ENCODE measurements at places on chromosomes 7 and 10. TPM values are rescaled to one million over a fixed set of nuclear protein-coding genes. Genes with fewer than 3 reads are reported as not detected.

- no peak for DNase-seq
Measured at GRCh38 chr7:108327353-108327752, 128.9 kb downstream of the NRCAM start.

DNA sequence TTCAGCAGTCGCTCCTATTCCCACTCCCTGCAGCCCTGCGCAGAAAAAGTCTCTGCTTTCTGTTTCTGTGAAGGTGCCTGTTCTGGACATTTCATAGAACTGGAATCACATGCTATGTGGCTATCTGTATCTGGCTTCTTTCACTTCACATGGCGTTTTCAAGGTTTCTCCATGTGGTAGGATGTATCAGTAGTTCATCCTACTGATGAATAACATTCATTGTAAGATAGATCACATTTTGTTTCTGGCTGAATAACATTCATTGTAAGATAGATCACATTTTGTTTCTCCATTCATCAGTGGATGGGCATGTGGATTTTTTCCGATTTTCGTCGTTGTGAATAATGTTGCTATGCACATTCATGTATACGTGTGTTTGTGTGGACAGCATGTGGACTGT lies 44.5 kb downstream of the HSPA12A start:
- DNase-seq, result no peak

- peak; percentile 86 for DNase-seq
Measured at GRCh38 chr10:17453373-17454091, 863 bp downstream of the ST8SIA6 start.

DNA sequence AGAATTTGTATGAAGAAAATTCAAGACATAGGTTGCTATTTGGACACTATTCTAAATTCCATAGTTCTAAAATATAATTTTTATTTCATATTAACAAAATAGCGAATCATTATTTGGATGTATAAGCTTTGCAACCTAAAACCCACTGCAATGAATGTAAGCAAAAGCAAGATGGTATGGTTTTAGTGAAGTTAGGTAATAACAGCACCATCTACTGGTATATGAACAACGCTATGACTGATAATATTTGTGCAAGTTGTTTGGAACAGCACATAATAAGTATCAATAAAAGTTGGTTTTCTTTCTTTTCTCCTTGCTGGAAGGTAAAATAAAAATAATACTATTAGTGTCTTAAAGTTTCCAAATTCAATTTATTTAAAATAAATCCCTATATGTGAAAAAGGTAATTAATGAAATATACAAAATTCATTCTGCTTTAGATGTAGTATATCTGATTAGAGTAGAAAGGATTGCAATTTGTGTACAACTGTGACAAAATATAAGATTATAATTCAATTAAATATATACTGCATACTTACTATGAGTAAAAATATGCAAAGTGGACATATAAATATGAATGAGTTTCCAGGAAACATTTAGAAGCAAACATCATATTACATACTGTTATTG lies 79.0 kb upstream of the LSM8 start:
- no peak for DNase-seq

GRCh38 chr7:15561835-15562234 lies at the start of gene AGMO:
Gene AGMO (minus strand): TSS chr7:15562015.
- DNase-seq, result peak; percentile 28

DNA sequence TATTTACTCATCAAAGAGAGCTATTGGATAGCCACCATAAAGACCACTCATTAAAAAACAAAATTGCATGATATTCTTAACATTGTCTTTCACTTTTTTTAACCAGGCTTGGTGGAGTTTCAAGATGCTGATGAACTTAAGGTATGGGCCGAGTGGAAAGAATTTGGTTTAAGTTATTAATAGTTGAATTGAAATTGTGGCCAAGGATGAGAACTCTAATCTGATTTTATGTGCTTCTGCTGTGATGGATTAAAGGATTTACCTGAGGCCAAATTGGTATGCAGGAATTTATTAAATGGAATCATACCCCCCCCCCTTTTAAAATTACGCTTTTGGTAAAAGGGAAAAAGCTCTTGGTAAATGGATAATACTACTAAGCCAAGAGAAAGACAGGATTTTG lies 33.8 kb upstream of the TOMM7 start:
- no peak for DNase-seq

DNA sequence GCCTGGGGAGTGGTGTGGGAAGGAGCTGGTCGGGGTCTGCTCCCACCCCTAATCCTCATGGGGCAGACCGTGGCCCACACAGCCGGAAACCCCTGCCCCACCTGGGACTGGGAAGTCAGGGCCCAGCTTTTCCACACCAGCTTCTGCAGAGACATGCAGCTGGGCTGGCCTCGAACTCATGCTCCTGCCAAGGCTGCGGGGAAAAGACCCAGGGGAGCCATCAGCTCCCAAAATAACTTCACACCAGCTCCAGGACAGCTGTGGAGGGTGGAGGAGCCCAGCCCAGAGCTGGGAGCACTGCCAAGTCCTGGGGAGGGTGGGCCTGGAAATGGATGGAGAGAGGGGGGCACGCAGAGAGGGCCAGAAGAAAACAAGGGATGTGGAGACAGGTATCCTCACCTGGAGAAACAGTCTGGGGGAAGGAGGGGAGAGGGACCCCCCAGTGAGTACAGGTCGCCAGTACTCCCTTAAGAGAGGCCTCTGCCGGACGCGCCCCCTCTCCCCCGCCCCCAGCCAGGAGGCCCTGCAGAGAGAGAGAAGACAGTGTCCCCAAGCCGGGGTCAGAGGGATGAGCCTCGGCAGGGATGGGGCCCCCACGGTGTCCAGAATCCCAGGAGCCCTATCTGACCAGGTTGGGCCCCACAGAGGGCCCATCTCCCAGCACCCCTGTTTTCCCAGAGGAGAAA lies 11.5 kb upstream of the GRIFIN start:
- no peak for DNase-seq

DNA sequence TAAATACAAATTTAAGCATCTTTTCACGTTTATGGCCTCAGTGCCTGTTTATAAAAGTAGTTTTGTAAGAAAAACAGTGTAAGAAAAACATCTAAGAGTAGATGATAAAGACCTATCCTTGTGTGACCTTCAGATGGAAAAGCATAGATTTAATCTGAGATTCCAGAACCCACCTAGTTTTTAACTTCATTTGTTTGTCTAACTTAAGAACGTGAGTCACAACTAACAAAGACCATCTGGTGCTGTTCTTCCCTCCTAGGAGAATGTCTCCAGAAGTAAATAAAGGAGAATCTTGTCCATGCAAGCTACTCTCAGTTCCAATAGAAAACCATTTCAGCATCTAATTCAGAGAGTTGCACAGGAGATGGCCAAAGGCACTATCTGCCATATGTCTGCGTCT lies 265.4 kb upstream of the C7orf33 start:
- no peak for DNase-seq

Gene ACBD7
- 68.7 TPM for total RNA-seq

- DNase-seq, result no peak
Measured at GRCh38 chr10:132713421-132714095, 72.4 kb downstream of the NKX6-2 start.

- DNase-seq, result no peak
Measured at GRCh38 chr10:77614778-77615625, 22.6 kb downstream of the KCNMA1 start.

DNA sequence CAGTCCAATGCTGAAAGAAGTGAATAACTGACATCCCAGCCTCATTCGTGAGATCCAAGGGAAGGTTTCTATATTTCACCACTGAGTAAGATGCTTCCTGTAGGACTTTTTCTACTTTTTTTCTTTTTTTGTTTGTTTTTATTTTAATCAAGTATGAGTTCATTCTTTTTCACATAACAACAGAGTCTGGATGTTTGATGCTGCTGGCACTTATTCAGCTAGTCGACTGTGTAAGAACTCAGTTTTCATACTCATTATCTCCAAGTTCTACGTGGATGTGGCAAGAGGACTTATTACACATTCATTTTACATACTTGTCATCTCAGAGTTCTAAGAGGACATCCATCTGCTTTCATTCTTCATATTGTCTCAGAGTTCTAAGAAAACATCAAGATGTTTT lies 86.9 kb downstream of the CPXM2 start:
- DNase-seq, result no peak

Gene RSPH10B
- total RNA-seq, result 0.56 TPM

Gene EPHB4
- 106 TPM for total RNA-seq

GRCh38 chr7:134792968-134793367 lies 13.5 kb downstream of the CALD1 start:
- DNase-seq, result no peak

Gene CYP3A4
- not detected for total RNA-seq

- no peak for DNase-seq
Measured at GRCh38 chr10:92778091-92778490, 70.2 kb upstream of the EXOC6 start.

Gene PON3
- not detected for total RNA-seq

DNA sequence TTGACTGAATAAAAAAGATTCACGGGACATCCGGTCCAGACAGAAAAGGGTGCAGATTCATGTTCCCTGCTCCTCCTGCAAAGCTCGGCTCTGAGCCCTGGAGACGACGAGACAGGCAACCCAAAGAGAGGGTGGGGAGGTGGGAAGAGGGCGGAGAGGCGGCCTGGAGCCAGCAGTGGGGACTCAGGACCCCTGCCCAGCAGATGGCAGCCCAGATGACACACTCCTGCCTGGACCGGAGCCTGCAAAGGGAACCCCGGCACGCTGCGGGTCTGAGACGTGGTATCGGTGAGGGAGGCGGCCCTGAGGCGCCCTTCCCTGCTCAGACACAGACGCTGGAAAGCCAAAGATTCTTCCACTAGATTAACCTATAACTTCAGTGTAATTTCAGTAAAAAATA lies 250.8 kb downstream of the ELFN1 start:
- DNase-seq, result no peak

Gene CDC14C
- total RNA-seq, result 0.54 TPM

DNA sequence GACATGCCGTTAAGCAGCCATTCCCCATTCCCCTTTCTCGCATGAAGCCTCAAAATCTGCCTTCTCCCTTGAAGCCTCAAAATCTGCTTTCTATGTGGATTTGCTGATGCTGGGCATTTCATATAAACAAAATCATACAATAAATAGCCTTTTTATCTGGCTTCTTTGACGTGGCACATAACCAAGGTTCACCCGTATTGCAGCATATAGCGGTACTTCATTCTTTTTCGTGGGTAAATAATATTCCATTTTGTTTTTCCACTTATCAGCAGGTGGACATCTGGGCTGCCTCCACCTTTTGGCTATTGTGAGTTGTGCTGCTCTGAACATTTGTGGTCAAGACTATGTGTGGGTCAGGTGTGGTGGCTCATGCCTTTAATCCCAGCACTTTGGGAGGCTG lies 57.0 kb downstream of the BRI3 start:
- DNase-seq, result no peak

Gene SPDYE6
- total RNA-seq, result not detected

All from neural progenitor cell (in vitro differentiated cells).